Erythroblast (primary cell): ENCODE measurements at places on chromosomes 4 and X.

DNA sequence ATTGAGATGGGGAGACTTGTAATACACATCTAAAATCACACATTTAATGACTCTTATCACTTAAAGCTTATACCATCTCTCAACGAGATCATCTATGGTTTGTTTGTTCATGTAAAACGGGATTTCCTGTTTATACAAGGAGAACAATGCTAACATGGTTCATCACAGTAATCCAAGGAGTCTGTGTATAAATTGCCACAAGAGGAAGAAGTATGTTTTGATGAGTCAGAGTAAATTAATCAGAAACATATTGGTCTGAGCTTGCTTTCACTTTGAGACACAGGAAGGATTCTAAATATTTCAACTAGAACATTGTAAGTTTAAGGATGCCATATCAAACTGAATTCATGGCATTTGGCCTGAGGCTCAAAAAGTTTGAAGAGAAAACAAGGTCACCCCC lies 594.1 kb downstream of the GLUD2 start:
- no peak for DNase-seq

GRCh38 chr4:79905212-79905611 lies 167.8 kb downstream of the ANTXR2 start:
- DNase-seq = no peak

DNA sequence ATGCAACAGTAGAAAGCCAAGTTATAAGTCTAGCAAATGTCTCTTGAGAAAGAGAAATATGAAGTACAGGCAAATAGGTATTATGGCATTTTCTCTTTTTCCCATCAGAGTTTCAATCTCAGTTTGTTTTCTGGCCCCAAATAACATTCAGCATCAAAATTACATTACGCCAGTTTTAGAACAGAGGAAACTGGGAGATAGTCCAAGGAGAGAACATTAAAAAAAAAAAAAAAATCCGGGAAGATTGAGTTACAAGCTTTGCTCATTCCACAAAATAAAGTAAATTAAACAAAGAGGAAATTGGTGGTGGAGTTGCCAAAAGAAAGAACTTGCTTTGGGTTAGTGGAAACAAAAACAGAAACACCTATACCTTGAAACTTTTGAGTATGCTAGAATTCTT lies 50.4 kb upstream of the IL13RA2 start:
- no peak for DNase-seq

DNA sequence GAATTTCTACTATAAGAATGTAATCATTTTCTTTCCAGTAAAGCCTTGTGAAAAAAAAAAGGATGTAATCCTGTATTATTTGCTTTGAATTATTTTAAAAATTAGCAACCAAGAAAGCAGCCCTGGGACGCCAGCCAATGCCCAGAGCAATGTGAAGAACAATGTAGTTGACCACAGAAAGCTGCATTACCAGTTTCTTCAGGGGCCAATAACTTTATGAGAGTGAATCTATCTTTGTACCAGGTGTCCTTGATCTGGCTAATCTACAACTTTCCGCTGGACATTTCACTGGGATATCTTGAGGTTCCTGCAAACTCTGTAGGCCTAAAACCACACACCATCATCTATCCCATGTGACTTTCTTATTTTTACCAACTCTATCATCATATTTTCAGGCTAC lies 7.6 kb upstream of the KLHL2 start:
- no peak for DNase-seq

- no peak for DNase-seq
These were observed 141.3 kb downstream of the LDB2 start for GRCh38 chr4:16757080-16757521.

- no peak for DNase-seq
These were observed 128.4 kb upstream of the SCML1 start for GRCh38 chrX:17608888-17609287.

- DNase-seq = no peak
These were observed 7.6 kb upstream of the TBC1D19 start for GRCh38 chr4:26576231-26576739.

- DNase-seq = peak; percentile 15
These were observed 15.6 kb downstream of the XPNPEP2 start for GRCh38 chrX:129754056-129755024.

- peak; percentile 71 for DNase-seq
These were observed 863 bp upstream of the RAB33A start for GRCh38 chrX:130170752-130171445.

GRCh38 chr4:12186526-12186925 lies 757.8 kb upstream of the HS3ST1 start:
- DNase-seq = no peak

DNA sequence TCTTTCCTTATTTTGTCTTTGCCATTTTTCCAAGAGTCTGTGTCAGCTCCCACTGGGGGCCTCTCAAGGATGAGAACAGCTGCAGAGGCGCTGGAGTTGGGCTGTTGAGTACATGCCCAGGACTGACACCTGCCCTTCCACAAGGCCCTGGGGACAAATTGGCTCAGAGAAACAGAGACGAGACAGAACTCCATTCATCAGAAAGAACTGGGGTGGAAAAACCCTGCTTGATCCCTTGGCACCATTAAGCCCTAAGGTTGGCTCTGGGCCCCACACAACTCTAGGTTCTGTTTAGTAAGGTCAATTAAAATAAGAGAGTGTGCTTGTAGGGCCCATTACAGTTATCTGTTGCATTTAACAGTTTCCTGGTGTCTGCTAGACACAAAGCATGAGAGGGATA lies 63.6 kb downstream of the DCX start:
- DNase-seq = no peak

DNA sequence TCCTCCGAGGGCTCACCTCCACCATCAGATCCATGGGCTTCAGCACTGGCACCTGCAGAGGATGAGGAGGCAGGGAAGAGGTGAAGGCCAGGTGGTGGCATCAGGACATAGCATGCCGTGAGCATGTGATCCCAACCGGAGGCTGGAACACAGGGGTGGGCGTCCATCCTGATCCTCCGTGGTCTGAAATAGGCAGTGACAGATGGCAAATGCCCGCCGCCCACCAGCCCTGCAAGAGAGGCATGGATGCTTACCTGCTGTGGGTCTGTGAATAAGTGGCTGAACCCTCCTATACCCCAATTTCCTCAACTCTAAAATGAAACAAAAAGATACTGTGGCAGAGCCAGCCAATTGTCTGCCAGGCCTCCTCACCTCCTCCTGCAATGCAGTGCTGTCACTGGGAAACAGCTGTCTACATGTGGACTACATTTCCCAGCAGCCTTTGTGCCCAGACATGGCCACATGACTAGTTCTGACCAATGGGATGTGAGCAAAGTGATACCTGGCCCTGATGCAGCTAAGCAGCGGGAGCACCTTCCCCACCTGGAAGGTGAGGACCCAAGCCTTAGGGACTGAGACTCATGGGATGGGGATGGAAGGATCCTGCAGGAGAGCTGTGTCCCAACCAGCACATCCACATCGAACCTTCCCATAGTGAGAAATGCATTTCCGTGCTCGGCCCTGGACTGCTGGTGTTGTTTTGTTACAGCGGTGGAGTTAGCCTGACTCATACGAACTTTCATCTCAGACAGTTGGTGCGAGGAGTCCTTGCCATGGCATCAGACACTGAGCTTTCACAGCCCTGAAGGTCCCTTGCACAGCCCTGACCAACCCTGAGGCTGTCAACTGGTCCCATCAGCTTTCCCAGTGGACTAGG lies 99.5 kb downstream of the PPP2R2C start:
- DNase-seq = peak; percentile 62
